ENCODE measurements at places on chromosomes 5 and 9.

GRCh38 chr5:149859746-149860145 lies 84.8 kb downstream of the PDE6A start:
- no peak for DNase-seq

GRCh38 chr5:93421987-93422401 lies 159.0 kb downstream of the NR2F1-AS1 start:
- DNase-seq, result no peak

DNA sequence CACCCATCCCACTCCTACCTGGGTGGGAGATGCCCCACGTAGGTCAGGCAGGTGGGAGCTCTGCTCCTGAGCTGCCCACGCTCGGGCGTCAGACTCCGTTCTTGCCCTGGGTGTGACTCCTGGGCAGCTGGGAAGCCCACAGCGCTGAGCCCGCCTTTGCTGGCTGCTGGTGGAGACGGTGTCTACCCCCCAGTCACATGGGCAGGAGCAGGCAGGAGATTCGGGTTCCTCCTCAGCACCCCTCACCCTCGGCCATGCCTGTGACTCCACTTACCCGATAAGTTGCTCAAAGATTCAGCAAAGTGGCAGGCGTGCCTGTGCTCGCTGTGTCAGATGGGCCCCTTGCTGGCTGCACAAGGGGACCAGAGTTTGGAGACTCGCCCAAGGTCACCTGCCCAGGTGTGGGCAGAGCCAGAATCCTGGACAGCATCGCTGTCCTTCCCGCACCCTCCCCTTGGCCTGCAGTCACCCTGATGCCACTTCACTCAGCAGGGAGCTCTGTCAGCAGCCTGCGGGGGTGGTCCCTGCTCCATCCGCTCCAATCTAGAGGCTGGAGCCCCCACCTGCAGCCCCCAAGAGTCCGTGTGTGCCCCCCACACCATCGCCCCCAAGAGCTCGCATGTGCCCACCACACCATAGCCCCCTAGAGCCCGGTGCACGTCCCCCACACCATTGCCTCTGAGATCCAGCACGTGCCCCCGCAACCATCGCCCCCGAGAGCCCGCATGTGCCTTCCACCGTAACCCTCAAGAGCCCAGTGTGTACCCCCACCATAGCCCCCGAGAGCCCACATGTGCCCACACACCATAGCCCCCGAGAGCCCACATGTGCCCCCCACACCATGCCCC lies 4.2 kb downstream of the LCN1 start:
- peak; percentile 23 for DNase-seq

DNA sequence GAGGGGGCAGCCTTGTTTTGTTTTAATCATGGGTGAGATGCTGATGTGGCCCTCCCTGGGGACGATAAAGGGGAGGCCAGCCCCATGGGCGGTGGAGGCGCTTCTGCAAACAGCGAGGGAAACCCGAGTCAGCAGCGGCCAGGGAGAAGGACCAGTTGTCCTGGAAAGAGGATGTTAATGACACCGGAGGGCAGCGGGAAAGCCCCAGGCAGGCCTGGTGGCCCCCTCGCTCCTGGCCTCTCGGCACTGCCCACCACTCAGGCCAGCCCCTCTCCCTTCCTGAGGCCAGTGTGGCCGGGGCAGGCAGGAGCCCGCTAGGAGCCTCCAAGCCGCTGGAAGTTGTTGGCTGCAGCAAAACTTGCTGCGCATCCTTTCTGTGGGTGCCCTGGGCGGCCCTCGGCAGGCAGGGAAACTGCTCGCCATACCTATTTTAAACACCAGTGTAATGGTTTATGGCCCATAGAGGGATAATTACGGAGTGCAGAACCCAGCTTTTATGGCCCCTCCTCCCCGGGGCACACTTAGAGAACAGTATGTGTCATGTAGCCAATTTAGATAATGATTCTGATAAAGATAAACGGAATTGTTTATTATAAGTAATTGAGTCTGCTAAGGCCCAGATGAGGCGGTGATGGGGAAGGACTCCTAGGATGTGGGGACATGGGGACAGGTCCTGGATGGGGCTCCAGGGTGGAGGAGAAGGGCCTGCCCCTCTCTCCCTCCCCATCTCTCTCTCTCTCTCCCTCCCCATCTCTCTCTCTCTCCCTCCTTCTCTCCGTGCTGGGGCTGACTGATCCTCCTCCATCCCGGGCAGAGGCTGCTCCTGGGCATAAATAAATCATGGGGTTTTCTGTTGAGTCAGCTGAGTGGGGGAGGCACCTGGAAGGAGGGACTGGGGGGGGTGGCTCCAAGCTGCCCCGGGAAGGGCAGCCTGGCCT lies 36.9 kb downstream of the LMX1B start:
- no peak for DNase-seq

GRCh38 chr5:97243353-97243752 lies 60.3 kb upstream of the RIOK2 start:
- DNase-seq, result no peak

- DNase-seq, result no peak
Measured at GRCh38 chr5:126020770-126021169, 402.4 kb upstream of the GRAMD2B start.

DNA sequence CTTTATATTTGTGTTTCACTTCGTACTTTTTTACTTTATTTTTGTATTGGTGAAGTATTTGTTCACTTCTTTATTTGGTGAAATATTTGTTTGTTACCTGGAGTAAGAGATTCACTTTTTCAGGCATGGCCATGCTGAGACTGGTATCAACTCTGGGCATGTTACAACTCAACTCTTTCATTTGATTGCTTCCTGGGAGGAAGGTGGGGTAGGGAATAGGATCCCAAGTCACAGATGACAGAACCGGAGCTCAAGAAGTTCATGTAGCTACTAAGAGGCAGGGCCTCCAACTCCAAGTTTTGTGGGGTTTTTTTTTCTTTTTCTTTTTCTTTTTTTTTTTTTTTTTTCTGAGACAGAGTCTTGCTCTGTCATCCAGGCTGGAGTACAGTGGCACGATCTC lies 6.1 kb upstream of the ADGRD2 start:
- no peak for DNase-seq
